Stimulated activated CD4-positive, alpha-beta T cell treated with anti-CD3 and anti-CD28 coated beads, Interleukin-1b, Interleukin-23, amount 100 ng/mL, for 1 hour (primary cell): ENCODE measurements at places on chromosomes 1 and 21.
A peak's percentile ranks its signal among the peaks of the same experiment; 100 is the strongest.

- DNase-seq = no peak
Observed at GRCh38 chr21:30240661-30241060, 24.8 kb upstream of the CLDN8 start.

GRCh38 chr1:172163498-172164215 lies 256.8 kb upstream of the C1orf105 start:
- DNase-seq = no peak

GRCh38 chr1:44154049-44154448 lies 12.6 kb upstream of the KLF18 start:
- DNase-seq = no peak

- no peak for DNase-seq
Observed at GRCh38 chr21:34560609-34561008, 48.6 kb upstream of the KCNE1 start.

- DNase-seq = no peak
Observed at GRCh38 chr1:59856725-59857338, 42.1 kb downstream of the HOOK1 start.

GRCh38 chr21:45253633-45254459 lies 33.8 kb downstream of the POFUT2 start:
- no peak for DNase-seq

DNA sequence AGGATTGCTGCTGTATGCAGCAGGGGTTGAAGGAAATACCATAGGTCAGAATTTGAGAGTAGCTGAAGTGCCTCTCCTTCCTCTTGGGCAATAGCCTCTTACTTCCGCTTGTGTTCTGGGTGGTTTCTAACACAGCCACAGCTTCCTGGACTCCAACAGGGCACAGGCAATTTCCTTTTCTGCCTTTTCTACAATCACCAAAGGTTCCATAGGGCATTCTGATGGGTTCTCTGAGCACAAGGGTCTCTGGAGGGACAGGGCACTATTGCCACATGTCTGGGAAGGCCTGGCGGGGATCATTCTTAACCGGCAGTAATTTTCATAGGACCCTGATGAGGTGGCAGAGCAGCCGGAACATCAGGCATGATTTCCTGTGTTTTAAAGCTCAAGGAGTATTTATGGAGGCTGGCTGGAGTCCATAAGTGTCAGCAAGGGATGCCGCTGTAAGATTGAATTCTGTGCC lies 5.5 kb upstream of the AGTRAP start:
- no peak for DNase-seq

DNA sequence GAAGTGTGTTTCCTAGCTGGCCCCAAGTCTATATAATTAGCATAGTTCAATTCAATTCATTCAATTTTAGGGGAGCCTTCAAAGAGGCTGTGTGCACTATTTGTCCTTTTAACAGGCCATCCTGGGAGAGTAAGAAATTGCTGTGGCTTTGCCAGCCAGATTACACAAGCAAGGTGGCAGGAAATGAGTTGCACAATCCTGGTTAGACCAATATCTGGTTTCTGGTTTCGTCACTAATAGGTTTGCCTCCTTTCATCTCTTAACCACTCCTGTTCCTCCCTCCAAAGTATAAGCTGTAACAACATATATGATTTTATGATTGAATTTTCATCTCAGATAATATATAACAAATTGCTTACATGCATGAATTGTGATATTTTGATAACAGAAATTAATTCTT lies 84.1 kb upstream of the NEGR1 start:
- DNase-seq = no peak

GRCh38 chr21:45629046-45629981 lies 14.2 kb upstream of the PCBP3 start:
- no peak for DNase-seq

GRCh38 chr1:99705385-99705784 lies 59.5 kb downstream of the PALMD start:
- DNase-seq = no peak

DNA sequence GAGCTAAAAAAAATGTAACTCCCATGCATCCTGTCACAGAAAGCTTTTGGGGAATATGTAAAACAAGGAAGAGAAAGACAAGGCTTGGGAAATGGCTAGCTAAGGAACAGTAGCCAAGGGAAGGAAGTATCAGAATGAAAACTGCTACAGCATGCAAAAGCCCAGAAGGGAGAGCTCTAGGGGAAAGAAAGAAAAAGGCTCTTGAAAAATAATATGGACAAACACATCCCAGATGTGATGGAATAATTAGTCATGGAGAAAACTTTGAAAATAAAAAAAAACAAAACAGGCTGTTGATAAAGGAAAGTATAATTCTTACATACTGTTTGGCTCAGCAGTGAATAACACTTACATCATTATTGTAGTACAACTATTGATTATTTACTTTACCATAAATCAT lies 47.9 kb upstream of the VCAM1 start:
- DNase-seq = no peak

DNA sequence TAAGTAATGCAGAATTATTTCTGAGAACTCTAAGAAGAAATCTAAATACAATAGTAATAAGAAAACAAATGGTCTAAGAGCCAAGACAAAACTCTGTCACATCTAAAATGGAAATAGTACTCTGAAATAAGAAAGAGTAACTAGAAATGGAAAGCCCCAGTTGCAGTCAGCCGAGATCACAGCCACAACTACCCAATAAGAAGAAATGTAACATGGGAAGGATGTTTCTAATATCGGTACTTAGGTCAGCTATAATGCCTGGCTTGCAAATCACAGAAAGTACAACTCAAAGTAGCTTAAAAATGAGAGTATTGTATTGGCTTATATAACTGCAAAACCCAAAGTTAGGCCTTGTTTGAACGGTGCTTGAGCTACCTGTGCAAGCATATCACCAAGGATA lies 58.6 kb upstream of the USP25 start:
- DNase-seq = no peak

DNA sequence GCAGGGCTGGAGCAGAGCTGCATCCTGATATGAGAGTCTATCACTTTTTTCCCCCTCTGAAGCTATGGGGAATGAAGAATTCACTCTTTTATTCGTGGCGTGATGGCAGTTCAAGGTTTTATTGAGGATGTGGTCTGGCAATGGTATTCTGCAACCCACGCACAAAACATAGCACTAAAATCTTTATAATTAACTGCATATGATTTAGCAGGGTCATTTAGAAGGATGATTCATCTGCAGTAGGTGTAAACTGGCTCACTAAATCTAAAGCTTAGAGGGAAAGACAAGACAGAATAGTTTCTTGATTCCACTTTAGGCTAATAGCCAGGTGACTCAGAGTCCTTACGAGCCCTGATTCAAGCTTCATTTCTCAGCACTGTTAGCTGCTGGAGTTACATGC lies 25.0 kb upstream of the CHRM3 start:
- no peak for DNase-seq

- no peak for DNase-seq
Observed at GRCh38 chr1:237007147-237007881, 3.1 kb upstream of the MT1HL1 start.

GRCh38 chr1:87806379-87807094 lies 477.9 kb downstream of the LMO4 start:
- DNase-seq = no peak

DNA sequence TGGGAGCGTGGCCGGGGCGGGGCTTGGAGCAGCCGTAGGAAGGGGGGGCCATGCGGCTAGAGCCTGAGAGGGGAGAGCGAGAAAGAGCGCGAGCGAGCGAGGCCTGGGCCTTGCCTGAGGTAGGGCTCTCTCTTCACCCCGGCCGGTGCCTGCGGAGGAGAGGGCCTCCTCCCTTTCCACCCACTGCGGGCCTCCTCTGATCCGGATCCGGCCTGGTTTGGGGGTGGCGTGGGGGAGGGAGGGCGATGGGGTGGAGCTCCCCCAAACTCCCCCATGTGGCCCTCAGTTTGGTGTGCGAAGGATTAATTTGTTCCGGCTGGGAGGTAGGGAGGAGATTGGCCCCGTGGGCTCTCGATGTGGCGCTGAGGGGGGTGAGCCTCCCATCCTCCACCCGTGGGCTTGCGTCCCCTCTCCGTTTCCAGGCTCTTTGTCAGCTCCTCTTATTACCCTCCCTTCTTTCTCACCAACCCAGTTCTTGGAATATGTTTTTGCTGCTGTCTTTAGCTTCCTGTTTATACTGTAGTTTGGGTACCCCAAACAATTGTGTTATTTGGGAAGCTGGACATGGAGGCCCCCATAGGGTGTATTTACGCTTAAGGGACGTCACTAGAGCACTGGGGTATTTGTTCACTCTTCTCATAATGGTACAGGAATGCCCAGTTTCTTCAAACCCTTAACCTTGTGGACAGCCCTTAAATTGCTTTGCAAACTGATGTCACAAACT lies 685 bp downstream of the UBAP2L start:
- DNase-seq = peak; percentile 37

DNA sequence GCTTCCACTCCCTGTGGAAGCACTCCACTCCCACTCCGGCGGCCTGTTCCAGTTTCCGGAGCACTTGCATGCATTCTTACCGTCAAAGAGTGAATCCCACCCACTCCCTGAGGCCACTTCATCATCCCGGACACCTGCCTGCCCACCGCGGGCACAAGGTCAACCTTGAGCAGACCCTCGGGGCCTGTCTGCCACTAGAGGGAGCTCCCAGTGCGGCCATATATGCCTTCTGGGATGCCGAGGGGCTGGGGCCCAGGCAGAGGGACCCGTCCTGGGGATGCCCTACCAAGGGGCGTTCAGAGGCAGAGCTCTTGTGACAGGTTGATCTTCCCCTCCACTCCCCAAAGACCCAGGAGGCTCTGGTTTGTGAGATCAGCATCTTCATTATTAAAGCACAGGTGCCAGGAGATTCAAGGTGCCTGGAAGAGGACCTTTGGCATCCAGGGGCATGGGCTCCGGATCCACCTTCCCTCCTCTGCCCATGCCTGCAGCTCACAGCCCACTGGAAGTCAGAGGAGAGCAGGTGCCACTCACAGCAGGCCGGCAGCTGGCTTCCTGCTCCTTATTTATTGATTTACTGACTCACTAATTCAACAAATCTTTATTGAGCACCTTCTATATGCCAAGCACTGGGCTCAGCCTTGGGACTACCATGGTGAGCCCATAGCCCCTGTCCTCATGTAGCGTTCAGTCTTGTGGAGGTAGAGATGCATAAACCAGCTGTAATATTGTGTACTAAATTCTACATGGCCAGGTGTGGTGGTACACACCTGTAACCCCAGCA lies 47.3 kb downstream of the UBIAD1 start:
- DNase-seq = peak; percentile 12

- peak; percentile 64 for DNase-seq
Observed at GRCh38 chr1:207963427-207964194, 52.7 kb upstream of the CD34 start.

DNA sequence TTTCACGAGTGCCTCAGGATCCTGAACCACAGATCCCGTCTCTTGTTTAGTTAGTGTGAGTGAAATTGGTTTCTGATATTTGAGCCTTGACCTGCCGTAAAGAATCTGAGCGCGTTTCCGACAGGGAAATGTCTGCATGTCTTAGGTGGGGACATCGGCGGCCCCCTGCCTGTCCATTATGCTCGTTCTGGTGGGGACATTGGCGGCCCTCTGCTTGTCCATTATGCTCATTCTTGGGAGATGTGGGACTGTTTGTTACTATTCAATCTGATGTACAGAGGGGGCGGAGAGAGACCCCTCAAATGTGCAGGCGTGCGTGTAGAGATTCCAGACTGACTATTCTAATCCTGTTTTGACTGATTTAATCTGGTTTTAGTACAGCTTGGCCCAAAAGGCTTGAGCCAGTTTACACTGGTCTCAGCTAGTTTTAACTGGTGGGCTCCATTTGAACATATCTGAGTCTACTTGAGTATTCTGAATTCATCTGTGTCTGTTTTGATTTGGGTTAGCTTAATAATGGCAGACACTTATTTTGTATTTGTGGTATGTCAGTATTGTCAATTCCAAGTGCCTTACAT lies 6.6 kb upstream of the TINAGL1 start:
- DNase-seq = no peak

GRCh38 chr1:192817246-192817645 lies 8.4 kb downstream of the RGS2 start:
- no peak for DNase-seq

DNA sequence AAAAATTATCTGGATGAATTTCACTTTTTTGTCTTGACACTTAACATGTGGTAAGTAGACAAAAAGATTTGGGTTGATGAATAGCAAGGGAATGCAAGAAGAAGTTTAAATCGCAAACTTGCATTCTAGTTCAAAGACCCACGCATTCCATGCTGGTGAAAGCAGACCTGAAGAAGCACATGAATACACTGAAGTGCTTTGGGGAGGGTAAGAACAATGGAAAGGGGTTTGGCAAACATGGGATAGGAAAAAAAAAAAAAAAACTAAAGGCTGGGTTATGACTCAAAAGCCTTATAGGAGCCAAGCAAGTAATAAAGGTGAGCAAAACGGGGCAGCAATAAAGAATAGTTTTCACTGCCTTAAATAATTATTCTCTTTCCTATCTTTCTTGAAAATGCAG lies 450.2 kb downstream of the LMO4 start:
- DNase-seq = no peak

GRCh38 chr1:198798923-198799386 lies 160.1 kb downstream of the PTPRC start:
- DNase-seq = no peak

GRCh38 chr1:155003766-155004351 lies 1.3 kb downstream of the ZBTB7B start:
- DNase-seq = no peak

DNA sequence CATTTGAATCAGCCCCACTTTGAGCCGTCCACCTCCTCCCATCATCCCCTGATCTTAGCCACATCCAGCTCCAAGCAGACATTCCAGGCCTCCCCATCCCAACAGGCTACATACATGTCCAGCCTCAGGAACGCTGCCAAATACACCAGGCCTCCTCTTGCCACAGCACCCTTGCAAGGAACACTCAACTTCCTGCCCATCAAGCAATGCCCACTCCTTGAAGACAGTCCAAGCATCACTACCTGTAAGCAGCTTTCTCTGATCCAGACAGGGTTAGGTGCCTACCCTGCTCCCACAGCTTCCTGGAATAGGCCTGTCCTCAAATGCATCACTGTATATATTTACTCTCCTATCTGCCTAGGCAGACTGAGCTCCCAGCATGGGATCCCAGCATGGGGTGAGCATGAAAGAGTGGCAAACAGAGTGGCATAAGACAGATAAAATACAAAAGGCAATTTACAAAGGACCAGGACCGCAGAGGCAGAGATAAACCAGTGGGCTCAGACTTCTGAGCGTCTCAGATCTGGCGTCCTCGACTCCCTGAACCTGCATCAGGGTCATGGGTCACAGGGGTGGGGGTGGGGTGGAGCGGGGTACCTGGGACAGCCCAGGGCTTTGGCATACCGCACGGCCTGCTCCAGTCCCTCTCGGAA lies 816 bp downstream of the HYI start:
- no peak for DNase-seq

GRCh38 chr1:119327450-119328155 lies 41.0 kb upstream of the HAO2 start:
- no peak for DNase-seq

GRCh38 chr1:112083487-112083886 lies 94.0 kb upstream of the KCND3 start:
- DNase-seq = no peak

- no peak for DNase-seq
Observed at GRCh38 chr1:4053774-4054173, 153.7 kb upstream of the C1orf174 start.
